ENCODE measurements at places on chromosomes 1 and 21.
A peak's percentile ranks its signal among the peaks of the same experiment; 100 is the strongest.

DNA sequence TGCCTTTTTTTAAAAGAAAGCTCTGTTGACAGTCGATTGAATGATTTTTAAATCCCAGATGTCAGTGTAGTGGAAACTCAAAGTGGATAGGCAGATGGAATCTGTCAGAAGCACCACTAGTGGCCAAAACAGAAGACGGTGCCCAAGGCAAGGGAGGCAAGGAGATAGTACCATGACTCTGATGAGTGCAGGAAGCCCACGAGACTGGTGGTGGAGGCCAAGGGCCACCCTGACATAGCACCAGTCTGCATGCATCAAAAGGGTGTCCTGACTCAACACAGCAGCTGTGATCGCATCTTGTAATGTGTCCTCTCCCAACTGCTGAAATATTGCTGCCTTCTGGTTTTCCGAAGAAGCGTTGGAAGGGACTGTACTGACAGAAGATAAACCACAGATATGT, 124.1 kb upstream of the PAPPA2 start:
- DNase-seq = no peak

DNA sequence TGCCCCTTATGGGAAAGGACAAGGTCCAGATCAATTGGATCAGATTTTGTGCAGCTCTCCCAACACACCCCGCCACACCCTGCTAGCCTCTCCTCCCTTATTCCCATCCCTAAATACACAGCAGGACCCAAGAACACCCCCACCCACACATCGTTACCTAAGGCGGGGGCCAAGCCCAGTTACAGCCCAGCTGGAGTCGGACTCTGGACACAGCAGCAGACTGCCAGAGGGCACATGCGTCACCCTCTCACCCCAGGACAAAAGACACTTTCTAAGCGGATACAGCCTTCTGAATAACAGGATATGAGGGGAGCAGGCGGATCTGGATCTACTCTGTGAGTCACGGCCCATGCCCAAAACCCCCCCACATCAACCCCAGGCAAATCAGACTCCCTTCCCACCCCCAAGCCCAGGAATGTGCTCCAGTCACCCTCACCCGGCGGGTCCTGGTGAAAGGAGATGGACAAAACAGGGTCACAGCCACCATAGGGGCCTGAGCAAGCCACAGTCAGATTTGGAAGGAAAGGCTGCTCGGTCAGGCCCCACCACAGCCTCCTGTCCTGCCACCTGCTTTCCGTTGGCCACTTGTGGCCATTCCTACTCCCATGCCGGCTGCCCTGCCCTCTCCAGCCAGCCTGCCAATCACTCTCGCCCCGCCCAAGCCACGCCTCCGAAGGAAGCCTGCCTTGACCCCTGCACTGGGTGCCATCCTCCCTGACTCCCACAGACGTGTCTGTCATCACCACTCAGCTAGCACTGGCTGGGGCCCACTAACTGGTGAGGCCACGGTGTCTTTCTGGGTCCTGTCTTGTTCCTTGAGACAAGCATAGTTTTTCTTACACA, 4.0 kb downstream of the S100A16 start:
- peak; percentile 54 for DNase-seq

- peak; percentile 53 for DNase-seq
Measured at GRCh38 chr1:58727364-58727763, 27.5 kb upstream of the MYSM1 start.

- no peak for DNase-seq
Measured at GRCh38 chr1:89405275-89405929, 41.5 kb downstream of the GBP6 start.

- no peak for DNase-seq
Measured at GRCh38 chr21:25848309-25848708, 113.5 kb downstream of the GABPA start.

DNA sequence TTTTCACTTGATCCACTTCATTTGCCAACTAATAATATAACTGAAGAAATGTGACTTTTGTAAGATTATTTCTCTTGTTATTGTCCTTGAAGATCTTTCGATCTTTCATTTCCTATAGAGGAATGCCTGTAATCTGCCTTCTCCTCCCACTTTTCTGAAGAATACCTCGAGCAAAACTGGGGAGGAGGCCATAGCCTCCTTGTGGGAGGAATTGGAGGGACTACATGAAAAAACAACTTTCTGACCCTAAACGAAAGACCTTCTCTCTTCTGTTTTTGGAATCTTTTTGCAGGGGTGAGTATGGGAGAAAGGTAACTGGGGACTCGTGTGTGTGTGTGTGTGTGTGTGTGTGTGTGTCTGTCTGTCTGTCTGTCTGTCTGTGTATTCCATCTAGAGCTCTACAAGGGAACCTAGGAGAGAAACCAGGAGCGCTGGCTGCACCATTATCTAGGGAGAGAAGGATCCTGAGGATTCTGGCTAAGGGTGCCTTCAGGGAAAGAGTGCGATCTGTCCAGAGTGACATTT, 32.4 kb upstream of the MAB21L3 start:
- no peak for DNase-seq

DNA sequence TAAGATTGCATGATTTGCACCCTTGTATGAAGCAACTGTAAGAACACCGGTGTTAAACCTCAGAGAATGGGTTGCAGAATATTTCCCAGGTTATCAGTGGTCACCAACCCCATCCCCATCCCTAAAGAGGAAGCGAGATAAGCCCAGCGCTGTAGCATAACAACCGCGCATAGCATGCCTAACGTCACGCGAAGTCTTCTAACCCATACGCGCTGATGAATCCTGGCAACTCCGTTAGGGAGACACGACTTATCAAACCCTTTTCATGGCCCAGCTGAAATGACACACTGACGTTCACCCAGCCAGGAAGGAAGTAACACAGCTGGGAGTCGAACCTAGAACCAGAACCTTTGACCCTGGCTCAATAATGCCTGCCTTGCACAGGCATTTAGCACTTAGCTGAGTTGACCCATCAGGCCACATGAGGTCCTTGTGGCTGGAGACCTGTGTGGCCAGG, 24.2 kb downstream of the TMEM51 start:
- DNase-seq = peak; percentile 83

DNA sequence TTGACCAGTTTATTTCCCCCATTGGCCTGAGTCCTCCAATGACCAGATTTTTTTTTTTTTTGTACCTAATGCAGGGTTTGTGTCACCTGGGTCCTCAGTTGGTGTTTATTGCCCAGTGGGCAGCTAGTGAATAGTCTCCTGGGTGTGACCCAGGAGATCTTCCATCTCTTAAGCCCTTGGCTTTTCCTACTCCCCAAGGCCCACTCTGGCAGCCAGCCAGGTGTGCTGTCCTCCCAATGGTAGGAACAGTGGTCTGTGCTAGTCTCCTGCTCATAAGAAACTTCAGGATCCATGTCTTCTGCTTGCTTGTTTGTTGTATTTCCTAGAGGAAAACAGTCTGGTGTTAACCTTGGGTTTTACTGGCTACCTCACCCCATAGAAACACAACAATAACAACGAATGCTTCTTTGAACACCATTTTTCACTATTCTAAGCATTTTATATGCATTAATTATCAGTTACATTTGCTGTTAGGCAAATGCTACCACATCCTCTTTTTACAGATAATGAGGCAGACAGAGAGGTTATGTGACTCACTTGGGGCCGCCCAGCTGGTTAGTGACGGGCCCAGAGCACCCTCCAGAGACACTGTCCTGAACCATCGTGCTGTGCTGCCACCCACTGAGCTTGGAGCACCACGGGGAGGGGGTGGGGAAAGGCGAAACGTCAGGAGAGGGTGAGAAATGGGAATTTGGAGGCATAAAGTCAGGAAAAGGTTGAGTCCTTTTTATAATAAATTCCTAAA, 107.5 kb downstream of the HIVEP3 start:
- peak; percentile 88 for DNase-seq

GRCh38 chr1:217244971-217245370, 385.9 kb downstream of the GPATCH2 start:
- no peak for DNase-seq

DNA sequence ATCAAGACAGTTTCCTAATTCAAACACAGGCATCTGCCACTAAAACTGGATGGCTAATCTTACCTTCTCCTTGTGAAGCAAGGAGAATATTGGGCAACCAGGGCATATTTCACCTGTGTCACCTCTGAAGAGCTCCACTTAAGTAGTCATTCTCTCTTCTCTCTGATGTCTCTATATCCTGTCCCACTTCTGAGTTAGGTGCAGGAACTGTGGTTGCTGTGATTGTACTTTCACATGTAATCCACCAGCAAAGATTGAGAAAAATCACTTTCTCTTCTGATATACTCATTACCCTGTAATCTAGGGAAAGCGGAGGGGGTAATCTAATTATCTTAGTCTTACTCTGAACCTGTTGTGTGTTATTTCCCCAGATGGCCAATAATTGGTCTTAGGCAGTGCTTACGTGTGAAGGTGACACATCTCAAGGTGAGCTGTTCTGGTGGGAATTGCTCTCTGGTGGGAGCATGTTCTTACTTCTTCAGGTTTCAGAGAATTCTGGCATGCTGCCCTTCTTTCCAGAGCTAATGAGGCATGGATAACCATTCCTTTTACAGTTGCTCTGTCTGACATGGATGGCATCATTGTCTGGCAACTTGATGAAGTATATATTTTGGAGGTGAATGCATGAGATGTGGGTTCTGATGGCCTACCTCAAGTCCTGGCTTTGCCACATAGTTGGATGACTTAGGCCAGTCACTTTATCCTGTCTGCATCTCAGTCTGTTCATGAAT, 12.0 kb downstream of the XCL2 start:
- DNase-seq = no peak

DNA sequence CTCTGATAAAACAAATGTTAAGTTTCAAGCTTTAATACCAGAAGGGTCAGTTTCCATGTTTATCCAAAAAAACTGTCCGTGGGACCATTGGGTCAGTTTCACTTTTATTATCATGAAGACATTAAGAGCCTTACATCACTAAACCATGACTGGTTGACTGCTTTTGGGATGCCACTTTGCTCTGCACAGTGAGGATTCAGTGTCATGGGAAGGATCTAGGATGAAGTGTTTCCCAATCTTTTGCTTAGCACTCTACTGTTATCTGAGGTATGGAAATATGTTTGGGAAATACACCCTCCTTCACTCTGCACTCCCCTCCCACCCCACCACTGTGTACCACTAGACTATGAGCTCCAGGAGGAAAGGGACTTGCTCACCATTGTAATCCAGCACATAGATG, 16.3 kb downstream of the RPS6KC1 start:
- DNase-seq = peak; percentile 55

DNA sequence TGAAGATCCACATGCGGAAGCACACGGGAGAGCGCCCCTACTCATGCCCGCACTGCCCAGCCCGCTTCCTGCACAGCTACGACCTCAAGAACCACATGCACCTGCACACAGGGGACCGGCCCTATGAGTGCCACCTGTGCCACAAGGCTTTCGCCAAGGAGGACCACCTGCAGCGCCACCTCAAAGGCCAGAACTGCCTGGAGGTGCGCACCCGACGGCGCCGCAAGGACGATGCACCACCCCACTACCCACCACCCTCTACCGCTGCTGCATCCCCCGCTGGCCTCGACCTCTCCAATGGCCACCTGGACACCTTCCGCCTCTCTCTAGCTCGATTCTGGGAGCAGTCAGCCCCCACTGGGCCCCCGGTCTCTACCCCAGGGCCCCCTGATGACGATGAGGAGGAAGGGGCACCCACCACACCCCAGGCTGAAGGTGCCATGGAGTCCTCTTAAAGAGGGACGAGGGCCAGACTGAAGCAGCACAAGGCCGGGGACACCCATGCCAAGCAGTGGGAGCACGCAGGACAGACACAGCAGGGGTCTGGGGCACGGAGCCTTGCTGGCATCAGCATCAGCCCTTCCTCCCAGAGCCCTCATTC, 13.7 kb downstream of the ZBTB7B start:
- no peak for DNase-seq

DNA sequence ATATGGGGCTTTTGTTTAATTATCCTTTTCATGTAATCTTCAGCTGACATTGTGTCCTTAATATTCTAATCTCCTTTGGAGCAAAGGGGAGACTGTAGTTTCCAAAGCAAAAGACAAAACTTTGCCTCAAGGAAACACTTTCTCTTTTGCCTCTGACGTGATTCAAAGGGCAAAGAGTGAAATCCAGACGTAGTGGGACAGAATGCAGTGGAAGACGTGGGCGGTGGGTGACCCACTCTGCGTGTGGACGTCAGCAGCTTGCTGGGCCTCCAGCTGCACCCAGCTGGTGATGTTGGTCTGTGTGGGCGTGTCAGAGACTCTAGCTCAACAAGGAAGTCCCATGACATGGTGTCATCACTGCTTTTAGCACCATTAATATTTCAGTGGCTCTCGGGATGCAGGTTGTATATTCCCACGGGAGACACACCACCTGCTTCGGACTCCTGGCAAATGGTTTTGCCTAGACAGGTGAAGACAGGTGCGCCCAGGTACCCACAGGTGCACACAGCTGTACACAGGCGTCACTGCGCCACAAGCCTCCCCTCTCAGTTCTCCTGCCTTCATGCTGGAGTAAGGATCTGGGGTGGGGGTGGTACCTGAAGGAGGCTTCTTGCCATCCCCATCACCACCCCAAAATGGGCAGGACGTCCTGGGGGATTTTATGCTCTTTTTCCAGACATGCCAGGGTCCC, 292.1 kb upstream of the VAMP3 start:
- peak; percentile 98 for DNase-seq

DNA sequence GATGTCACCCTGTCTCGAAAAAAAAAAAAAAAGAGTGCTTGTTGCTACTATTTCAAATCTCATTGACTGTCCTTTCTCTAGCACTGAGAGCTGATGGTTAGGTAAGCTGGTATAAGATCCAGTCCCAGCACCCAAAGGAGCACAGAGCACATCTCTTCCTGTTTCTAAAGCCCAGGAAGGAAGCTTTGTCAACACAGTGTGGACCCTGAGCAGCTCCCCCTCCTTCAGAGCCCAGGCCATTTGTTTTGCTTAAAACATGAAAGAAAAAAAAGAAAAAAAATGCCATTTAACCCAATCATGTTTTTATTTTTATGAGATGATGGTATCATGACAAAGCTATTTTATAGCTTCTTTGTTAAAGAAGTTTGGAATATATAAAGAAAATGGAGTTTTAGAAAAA, 184.1 kb upstream of the DUSP10 start:
- no peak for DNase-seq

DNA sequence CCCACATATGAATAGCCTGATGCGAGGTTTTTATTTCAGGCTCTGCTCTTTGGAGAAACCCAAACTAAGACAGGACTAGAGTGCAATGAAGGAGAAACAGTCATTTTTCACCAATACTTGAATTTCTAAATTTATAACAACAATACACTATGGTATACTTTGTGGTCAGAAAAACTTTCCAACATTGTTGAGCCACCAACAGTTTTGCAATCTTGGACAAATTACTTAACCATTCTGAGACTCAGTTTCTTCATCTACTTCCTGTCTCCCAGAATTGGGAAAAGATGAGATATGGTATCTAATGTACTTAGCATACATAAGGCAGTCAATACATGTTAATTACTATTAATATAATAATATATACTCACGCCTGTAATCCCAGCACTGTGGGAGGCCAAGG, 519.8 kb upstream of the PLXNA2 start:
- peak; percentile 26 for DNase-seq

- no peak for DNase-seq
Measured at GRCh38 chr1:156527584-156527983, 27.0 kb upstream of the MEF2D start.

DNA sequence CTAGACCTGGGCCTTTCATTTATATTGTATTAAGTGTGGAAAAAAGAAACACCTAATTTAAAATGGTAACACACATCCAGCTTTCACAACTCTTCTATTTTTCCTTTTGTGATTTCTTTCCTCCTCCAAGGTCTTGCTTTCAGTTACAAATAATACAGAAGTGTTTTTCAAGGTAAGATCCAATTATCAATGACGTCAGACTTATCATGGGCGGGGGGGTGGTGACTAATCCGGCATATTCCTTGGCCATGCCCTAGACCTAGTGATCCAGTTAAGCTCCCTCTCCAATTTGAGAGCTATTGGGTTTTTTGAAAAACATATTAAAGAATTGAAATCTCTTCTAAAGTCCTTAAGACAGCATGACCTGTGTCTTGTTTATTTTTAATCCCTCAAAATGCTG, 669.9 kb upstream of the NR5A2 start:
- DNase-seq = no peak

Measured in suppressor macrophage treated with lipopolysaccharide for 4 hours (primary cell).